ENCODE measurements at places on chromosomes 7 and 10.

DNA sequence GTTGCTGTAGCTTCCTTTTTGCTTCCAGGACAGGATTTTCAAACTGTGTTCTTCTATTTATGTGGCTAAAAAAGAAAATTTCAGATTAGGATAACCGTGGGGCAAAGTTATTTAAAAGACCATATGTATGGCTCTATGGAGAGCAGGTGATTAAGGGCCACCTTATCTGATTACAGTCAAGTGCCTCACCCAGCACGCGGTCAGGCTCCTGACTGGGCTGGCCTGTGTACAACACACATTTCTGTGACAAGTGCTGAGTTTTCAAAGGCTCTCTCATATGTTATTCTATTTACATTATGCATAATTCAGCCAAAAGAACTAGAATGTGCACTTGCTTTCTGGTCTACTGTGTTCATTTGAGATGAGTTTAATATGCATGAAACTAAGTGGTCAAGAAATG lies 547.4 kb downstream of the PHTF2 start:
- DNase-seq: no peak

- no peak for DNase-seq
Observed at GRCh38 chr10:48671914-48672595, 12.6 kb upstream of the WDFY4 start.

- DNase-seq: no peak
Observed at GRCh38 chr10:31698181-31698830, 230.3 kb downstream of the ARHGAP12 start.

DNA sequence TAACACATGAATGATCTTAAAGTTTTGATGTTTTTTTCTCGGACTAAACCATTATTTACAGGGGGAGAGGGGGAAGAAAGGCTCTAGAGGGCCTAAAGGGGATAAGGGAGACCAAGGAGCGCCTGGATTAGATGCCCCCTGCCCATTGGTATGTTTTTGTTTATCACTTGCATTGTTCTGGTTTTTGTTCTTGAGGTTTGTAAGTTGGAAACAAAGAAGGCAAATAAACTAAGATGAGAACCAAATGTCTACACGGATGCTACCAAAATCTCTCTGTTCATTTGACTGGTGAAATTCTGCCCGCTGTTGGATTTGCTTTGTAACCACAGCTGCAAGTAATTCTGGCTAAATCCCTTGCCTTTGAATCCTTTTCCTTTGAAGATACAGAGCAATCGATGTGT lies 99.8 kb upstream of the MACROH2A2 start:
- no peak for DNase-seq

DNA sequence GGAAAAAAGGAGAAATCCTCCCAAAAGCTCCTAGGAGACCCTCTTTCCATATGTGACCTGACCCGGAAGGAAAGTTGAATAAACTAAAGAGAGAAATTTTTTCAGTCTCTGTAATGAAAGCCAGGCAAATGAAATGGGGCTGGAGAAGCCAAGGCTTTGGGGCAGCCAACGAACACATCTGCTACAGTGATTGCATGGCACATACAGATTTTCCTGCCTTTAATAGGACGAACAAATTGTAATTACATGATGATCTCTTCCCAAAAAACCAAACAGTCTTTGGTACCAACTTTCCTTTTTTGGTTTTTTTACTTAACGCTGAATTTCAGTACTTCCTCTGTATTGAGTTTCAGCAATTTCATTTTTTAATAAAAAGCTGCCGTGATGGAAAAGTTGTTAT lies 23.5 kb upstream of the PTN start:
- DNase-seq: no peak

DNA sequence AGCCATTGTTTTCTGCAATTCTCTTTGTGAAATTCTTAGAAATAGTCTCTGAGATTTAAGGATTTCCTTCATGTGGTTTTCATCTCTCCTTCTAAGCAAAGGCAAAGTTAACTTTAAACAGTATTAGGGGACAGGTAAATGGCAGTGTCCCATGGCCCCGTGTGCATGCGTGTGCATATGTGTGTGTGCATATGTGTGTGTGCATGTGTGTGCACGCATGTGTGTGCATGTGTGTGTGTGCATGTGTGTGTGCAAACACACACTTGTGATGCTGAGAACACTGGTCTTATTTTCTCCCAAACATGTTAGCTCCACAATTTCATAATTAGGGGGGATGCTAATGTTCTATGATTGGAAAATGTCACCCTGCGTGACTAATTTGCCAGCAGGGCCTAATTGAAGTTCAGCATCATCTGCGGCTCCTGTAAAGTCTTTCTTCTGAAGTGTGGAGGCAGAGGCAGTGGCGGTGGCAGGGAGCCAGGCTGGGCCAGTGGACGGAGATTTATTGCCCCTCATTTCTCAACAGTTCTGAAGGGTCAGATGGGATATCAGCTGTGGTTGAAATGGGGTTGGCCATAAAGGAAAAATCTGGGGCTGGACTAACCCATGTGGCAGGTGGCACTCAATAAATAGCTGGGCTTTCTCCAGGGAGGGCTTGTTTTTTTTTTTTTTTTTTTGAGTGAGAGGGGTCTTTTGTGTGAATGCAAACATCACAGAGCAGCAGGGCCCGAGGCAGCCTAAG lies 289.3 kb upstream of the PODXL start:
- DNase-seq: no peak

- DNase-seq: no peak
Observed at GRCh38 chr7:82745117-82745516, 301.5 kb upstream of the CACNA2D1 start.

DNA sequence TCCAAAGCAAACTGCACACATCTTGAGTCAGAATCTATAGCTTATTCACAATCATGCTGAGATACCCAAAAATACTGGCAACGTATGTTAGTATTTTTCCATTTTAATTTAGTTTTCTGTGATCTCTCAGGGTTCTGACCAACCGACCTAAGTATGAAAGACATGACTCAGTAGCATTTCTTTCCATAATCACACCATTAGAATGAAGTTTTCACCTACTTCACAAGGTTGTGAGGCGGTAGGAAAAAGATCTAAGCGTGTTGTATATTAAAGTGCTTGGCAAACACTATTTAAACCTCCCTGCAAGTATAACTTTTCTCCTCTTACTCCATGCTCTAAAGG lies 49.1 kb downstream of the PLCE1 start:
- no peak for DNase-seq

DNA sequence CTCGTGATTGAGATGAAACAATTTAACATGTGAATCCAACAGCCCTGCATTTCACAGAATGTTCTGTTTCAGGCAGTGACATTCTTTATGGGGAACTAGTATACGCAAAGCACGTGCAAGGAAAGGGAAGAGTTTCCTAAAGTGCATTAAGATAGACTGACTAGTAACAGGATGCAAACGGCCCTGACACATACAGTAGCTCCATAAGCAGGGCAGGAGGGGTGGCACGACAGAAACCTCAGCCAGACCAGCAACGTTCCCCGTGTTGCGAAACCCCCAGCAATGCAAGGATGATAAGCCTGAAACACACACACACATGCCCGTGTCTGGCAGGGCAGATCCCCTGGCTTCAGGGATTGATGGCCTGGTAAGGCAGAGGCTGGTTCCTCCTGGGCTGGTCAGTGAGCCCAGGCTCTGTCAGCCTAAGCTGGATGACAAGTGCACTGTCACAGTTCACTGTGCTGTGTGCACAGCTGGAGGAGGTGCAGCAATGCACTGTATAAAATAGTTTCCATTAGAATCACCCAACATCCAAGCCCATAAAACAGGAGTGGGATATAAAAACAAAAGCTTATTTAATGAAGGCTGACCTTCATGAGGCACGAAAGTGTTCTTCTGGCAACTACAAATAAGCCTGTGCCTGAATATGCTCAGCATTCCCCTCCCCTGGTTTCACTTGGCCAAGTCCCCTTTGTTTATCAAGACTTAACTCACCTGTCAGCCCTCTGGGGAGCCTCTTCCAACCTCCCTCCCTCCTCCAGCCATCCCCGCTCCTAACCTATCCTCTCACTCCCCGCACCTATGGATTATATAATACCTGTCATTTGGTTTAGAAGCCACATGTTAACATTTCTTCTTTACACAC lies 88.8 kb downstream of the GSAP start:
- no peak for DNase-seq

DNA sequence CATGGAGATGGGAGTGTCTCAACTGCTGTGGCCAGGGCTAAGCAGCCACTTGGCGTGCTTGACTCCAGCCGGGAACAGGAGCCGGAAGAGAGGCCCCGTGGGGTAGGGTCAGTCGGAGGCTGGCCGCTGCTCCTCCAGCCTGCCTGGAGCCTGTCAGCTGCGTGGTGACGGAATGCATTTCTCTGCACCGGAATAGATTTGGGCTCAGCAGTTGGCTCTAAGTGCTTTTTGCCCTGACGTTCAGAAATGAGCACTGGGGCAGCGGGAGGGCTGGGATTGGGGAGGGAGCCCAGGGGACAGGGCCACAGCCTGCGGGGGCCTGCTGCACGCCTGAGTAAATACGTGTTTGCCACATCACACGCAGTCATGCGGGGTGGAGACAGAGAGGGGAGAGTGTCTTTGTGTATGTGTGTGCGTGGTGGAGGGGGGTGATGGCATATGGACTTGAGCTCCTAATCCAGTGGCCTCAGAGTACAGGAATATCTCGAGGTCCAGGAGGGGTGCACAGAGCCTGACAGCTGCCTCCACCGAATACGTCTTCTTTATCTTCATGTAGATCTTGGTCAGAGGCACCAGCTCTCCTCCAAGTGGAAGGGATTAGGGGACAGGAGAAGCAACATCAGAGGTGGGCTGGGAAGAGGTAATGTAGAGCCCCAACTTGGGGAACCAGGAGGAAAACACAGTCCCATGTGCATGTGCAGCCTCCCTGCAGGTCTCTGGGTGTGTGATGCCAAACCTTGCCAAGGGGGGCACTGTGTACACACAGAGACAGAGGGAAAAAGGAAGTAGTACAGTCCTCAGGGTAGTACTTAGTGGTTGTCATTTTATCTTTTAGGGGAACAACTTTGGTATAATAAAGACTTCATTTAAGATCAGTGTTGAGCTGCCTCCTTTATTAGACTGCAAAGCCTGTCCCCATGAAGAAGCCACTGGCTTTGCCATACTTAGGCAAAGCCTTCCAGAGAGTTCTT lies 151.4 kb downstream of the CDH23 start:
- DNase-seq: no peak

- DNase-seq: no peak
Observed at GRCh38 chr10:46328853-46329689, 42.3 kb downstream of the ANTXRL start.

DNA sequence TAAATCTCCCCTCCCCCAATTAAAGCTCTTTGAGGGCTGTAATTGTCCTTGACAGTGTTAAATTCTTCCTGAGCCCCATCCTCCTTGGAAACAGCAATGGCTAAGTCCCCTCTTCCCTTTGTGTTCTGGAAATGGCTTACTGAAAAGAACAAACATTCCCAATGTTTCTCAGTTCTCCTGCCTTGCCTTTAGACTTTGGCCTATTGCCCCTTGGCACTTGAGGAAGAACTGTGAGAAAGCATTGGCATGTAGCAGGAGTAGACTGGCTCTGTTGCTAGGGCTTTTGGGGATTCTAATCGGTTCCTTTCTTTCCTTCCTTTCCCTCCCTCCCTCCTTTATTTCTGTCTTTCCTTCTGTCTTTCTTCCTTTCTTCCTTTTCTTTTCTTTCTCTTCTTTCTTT lies 463.3 kb upstream of the PODXL start:
- DNase-seq: no peak

GRCh38 chr10:128116851-128117615 lies 9.2 kb downstream of the MKI67 start:
- DNase-seq: no peak

- DNase-seq: no peak
Observed at GRCh38 chr10:122981066-122981464, 864 bp downstream of the PSTK start.

GRCh38 chr10:5645944-5646617 lies 20.3 kb downstream of the ASB13 start:
- DNase-seq: no peak

GRCh38 chr7:20199015-20199737 lies 18.0 kb downstream of the MACC1 start:
- DNase-seq: no peak

DNA sequence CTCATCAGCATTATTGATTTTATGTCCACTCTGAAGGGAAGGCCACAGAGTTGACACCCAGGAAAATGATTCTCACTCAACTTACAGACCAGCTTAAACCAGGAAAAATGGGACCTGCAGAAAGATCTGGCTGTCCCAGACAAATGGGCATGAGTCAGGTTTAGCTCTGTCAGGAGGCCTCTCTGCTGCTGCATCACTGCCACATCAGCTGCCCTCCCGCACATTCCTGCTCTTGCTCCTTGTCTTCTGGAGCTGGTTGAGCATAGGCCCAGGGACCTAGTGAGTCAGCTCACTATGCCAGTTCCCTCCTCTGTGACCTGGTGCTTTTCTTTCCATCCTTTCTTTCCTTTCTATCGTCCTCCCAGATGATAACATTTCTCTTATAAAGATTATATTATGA lies 18.8 kb upstream of the SMNDC1 start:
- no peak for DNase-seq

DNA sequence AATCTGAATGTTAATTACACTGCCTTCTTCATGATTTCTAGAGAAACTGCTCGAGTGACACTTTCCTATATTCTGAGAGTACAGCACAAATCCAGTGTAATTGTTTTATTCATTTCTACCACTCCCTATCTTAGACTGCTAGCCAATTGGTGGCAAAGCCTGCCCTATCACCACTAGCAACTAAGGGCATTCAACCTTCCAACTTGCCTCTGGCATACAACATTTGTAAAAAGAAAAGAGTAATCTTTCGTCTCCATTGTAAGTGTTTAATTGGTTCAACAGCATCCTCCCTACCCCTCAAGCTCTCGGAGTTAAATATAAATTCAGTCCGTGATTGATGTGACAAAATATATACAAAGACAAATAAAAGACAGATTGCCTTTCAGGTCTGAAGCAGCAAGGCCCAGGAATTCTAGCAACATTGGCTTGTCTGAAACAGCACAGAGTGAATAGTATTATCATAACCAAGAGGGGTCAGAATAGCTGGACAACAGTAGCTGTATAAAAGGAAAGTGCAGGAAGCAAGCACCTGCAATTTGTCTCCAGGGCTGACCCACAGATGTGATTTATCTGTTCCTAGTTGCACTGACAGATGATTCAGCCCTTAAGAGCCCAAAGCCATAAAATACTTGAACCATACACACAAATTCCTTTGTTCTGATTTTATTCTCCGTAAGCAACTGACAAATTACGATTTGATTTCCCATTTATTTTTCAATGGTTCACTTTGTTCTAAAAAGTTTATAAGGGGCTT lies 47.6 kb upstream of the ANKRD1 start:
- no peak for DNase-seq

- no peak for DNase-seq
Observed at GRCh38 chr7:52670608-52671225, 364.7 kb upstream of the POM121L12 start.

GRCh38 chr10:27355918-27356573 lies 115.4 kb upstream of the ACBD5 start:
- no peak for DNase-seq

GRCh38 chr7:453597-454306 lies 65.9 kb downstream of the PDGFA start:
- DNase-seq: no peak

GRCh38 chr10:1009071-1009494 lies 16.6 kb downstream of the IDI2 start:
- no peak for DNase-seq

GRCh38 chr7:696812-697551 lies 29.5 kb upstream of the DNAAF5 start:
- DNase-seq: no peak
